ENCODE measurements at places on chromosomes 11 and 22.

DNA sequence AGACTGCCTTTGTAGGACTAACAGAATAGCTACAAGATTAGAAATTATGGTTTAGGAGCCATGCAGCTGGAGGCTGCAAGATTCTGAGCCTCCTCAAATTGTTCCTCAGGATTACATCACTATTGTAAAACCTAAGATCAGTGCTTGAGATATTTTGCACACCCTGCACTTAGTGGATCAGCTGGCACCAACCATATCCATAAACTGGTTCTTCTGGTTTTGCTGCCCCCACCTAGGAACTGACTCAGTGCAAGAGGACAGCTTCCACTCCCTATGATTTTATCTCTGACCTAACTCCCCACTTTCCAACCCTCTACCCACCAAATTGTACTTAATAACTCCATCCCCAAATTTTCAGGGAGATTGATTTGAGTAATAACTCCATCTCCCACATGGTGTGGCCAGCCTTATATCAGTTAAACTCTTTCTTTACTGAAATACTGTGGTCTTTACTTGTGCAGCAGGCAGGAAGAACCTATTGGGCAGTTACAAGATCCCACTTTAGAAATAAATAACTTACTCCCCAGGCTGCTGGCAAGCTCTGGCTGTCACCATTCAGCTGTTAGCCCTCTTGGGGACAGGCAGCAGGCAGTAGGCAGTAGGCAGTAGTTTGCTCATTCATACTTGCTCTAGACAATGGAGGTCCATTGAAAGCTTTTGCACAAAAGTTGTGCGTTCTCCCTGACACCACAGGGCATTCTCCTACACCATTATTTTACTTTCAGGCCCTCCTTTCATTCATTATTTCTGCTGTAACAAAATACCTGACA is 119.0 kb downstream of the SLC17A6 start:
- ATAC-seq: no peak

DNA sequence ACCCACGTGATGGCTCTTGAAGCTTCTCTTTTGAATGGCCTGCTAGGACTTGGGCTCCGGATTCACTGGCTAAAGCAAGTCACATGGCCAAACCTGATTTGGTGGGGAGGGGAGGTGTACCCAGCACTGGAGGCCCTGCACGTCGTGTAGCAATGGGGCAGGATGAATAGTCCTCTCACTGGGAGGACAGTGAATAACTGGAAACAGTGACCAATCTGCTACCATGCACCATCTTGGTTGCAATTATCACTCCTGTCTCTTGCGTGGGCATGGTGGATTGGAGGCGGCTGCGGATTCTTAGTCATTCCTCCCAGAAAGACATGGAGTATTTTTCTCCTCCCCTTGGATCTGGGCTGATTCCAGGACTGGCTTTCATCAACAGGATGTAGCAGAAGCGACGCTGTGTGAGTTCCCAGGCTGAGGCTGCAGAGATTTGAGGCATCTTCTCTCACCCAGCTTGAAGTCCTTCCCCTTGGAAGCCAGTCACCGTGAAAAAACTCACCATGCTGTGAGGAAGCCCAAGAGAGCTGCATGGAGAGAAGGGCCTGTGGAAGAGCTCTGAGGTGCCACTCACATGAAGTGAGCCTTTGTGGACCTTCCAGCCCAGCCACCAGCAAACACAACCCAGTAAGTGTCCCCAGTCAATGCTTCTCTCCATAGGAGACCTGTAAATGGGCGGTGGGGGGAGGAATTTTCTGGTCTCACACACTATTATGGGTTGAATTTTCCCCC is 70.4 kb downstream of the IGLL1 start:
- no peak for ATAC-seq

GRCh38 chr11:132373405-132374143 is 1003.2 kb downstream of the NTM start:
- ATAC-seq: no peak

DNA sequence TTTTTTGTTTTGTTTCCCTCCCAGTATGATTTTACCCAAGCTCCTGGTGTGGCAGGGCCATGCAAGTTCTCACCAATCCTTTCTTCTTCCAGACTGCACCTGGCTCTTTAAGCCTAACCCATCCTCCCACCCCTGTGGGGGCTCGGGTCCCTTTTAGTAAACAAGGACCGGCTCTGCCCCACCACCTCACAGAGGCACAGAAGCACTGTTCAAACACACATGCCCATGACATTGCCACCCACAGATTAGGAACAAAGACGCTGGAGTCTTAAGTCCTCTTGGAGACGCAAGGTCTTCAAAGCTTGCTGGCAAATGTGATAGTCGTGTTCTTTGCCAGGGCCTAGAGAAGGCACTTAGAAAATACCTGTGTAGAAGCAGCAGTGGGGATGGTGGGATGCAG is 18.9 kb downstream of the UQCR10 start:
- no peak for ATAC-seq

DNA sequence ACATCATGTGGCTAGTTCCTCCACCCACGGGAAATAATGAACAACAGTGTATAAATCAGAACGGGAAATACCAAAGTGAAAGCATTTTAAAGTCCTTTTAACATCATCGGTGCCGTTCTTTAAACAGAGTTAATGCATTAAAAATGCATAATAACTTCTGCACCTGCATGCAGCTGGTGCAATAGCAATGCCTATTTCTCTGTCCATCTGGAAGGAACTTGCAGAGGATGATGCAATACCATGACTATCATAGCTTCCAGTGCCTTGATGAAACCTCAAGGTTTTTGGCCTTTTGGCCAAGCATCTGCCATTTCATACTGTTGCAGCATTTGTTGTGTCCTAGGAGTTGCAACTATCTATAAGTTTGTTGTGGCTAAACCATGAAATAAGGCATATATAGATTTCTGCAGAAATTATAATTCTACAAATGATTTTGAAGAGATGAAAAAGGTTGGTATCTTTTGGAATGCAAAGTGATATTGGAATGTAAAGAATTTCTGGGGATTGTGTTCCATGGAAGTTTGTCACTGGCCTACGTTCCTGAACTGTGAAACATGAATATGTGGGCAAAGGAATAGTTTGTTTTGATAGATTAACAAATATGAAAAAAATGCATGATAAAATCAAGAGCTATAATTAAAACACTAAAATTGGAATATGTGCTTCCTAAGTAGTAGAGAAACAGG is 9.8 kb upstream of the EIF3F start:
- ATAC-seq: no peak

DNA sequence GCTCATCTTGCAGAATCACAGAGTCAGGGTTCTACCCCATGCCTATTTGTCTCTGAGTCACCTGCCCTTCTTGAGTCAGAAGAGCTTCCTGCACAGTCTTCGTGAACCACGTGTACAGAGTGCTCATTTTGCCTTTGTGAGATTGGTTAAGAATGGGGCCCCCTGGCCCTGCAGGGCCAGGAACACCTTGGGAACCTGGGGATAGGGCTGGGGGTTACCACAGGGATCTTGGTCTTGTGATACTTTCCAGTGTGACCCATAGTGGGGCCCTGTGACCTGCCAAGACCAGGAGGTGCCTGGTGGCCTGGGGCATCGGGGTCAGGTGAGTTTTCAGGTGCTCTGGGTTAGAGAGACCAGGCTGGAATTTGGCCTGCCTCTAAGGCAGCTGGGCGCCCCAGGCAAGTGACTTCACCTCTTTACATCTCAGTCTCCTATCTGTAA is 9.4 kb downstream of the TMPRSS13 start:
- ATAC-seq: peak; percentile 99

DNA sequence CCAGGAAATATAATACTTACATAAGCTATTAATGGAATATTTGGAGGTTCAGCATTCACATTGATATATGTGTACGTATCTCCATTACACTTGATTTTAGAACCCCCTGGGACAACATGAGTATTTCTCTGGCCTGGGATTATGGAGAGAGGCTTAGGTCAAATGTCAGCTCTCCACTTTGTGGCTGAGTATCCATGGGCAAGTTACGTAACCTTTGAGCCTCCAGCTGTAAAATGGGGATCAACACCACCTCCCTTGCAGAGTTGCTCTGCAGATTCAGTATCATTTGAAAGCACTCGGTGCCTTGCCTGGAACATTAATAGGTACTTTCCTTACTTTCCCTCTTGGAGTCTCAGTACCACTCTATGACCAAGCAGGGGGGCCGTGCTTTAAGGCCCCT is 33.2 kb downstream of the C22orf31 start:
- ATAC-seq: no peak

DNA sequence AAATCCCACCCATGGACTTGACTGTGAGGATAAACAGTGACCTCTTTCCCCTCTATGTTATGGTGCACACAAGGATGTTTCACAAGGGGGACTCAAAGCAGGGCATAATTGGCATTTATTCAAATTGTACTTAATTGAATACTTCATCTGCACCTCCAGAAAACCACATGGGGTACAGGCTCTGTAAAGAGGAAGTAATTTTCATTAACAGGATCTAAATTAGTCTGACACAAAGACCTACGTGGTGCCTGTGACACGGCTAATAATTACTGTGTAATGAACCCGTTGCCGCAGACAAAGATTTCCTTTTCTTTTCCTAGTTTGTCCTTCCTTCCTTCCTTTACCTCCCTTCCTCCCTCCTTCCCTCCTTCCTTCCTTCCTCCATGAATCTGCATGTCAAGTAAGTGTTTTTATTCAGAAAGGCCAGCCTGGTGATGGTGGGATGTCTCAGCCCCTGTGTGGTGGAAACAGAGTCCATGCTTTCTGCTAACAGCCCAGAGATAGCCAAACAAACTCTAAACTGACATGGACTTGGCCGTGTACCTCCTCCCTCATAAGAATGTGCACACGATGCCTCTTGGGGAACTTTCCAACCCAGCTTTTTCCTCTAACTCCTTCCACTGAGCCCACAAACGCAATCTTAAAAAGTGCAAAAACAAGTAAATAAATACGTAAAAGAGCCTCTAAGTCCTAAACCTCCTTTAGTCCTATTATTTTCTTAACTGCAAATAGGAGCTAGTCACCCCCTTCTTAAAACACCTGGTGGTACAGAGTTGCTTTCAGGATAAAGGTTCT is 118.8 kb downstream of the INSC start:
- ATAC-seq: no peak

- no peak for ATAC-seq
Observed at GRCh38 chr11:11948242-11948947, 60.0 kb downstream of the DKK3 start.

GRCh38 chr11:34344768-34345539 is 12.9 kb downstream of the ABTB2 start:
- no peak for ATAC-seq

DNA sequence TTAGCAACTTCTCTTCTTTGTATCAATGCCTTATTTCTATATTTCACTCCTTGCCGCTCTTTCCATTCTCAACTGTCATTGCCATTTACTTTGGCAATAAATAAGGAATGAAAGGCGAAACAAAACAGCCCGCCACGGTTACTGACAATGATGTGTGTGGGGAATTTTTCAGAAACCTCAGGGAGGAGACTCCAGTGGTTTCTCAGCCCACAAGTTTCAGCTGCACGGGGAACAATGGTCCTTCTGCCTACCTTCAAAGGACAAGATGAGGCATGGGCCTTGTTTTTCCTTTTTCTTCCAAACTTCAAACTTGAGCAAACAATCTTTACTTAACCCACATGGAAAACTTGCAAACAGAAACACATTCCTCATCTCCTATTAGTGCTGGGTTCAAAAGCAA is 409.4 kb downstream of the METTL15 start:
- ATAC-seq: no peak

GRCh38 chr22:28175730-28176492 is 256.9 kb upstream of the PITPNB start:
- no peak for ATAC-seq

- peak; percentile 25 for ATAC-seq
Observed at GRCh38 chr11:75814363-75814676, 690 bp upstream of the UVRAG start.

GRCh38 chr11:16223558-16223957 is 132.8 kb downstream of the SOX6 start:
- ATAC-seq: no peak

DNA sequence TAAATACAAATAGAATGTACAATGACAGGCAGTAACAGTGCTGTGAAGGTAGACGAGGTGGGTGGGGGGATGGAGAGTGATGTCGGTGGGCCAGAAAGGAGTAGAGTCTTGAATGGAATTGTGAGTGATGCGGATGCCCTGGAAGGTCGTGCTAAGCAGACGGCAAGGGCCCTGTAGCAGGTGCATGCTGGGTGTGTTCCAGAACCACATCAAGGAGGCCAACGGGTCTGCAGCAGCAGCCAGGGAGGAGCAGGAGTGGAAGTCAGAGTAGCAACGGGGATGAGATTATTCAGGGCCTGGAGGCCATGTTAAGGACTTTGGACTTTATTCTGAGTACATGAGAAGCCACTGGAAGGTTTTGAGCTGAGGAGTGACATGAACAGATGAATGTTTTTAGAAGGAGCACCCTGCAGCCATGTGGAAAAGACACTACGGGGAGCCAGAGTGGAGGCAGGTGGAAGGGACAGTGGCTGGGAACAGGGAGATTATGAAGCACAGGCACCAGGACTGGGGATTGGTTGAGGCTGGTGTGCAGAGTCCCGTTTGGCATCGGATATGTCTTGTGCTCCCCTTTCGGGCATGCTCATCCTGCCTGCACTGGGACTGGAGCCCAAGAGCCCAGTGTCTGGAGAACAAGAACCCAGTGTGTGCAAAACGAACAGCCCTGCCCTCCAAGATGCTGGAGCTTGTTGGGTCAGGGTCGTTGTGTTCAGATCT is 74.1 kb downstream of the COMMD9 start:
- ATAC-seq: no peak

GRCh38 chr11:33534575-33534974 is 166.1 kb downstream of the C11orf91 start:
- no peak for ATAC-seq

GRCh38 chr11:131064373-131064991 is 148.2 kb upstream of the SNX19 start:
- ATAC-seq: no peak

- no peak for ATAC-seq
Observed at GRCh38 chr11:14132312-14132711, 169.8 kb downstream of the SPON1 start.

- no peak for ATAC-seq
Observed at GRCh38 chr11:61666684-61667297, 13.4 kb upstream of the DAGLA start.

DNA sequence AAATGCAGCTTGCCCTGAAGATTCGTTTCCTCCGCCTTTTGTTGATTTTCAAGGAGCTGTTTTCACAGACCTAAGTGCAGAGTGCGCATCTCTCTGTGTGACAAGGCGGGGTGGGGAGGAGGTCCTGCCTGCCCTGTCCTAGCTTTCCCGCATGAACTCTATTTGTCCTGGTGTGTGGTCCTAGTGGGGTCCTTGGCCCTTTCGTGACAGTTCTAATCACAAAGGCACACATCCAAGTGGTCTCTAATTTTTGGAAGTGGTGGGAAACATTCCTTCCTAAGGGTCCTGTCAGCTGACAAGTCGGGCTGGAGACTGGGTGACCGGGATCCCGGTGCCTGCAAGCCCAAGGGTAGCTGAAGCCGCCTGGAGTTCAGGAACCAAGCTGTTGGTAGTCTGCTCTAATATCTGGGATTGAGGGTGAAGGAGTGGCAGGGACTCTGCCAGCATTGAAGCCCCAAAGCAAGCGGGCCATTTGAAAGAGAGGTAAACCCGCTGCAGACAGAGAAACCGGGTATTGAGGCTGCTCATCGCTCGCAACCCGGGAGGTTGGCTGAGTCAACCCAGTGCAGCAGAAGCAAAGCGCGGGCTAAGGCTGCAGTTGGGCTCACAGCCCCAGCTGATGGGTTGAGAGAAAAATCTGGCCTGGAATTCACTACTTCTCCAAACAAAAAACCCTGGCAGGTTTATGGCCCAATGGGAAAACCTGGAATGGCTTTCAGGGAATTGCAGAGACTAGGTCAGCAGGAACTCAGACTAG is 28.1 kb upstream of the FBXO3 start:
- ATAC-seq: peak; percentile 70

GRCh38 chr11:120473503-120473902 is 38.0 kb upstream of the GRIK4 start:
- ATAC-seq: no peak

GRCh38 chr11:35185696-35186095 is 46.7 kb downstream of the CD44 start:
- no peak for ATAC-seq

Data from activated CD4-positive, CD25-positive, alpha-beta regulatory T cell treated with anti-CD3 and anti-CD28 coated beads, Interleukin-2, amount 50 U/mL, for 24 hours (primary cell).